ENCODE measurements at places on chromosomes 3 and 15. TPM values are rescaled to one million over a fixed set of nuclear protein-coding genes. Genes with fewer than 3 reads are reported as not detected.

Gene GATM
- total RNA-seq: 0.17 TPM

DNA sequence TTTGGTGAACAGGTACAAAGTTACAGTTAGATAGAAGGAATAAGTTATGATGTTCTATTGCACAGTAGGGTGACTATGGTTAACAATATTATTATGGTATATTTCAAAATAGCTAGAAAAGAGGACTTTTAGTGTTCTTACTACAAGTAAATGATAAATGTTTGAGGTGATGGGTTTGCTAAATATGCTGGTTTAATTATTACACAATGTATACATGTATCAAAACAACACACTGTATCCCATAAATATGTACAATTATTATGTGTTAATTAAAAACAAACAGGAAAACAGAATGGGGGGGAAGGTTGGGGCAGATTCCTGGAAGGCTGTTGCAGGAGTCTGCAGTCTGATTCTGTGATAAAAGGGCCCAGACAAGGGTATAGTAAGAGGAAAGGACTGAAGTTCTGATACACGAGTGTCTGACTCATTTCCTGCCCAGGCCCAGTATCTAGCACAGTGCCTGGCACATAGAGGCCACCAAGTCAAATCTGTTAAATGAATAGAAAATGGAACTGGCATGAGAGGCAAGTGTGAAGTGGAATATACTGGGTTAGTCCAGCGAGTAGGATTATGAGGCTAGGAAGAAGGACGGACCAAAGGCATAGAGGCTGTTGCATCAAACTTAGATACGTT is 7.2 kb upstream of the ENTPD3 start:
- DNase-seq: no peak

DNA sequence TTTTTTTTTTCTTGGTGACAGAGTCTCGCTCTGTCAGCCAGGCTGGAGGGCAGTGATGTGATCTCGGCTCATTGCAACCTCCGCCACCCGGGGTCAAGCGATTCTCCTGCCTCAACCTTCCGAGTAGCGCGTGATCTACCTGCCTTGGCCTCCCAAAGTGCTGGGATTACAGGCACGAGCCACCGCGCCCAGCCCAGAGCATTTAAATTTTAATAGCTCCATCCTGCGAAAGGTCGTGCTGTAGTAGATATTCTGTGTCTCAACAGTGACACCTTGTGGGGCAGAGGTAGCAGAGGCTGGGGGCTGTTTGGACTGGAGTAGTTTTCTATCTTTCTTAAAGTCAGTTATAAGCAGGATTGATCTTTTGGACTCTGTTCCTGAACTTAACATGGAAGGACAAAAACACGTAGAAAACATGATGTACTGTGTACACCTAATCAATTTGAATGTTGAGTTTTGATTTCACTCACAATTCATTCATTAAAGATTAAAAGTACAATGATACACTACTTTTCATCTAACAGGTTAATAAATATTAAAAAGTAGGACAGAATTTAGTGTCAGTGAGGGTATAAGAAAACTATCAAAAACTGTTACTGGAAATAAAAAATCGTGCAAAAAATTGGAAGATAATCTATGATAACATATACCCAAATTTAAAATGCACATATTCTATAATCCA is 11.0 kb upstream of the PDCD6IP start:
- peak; percentile 62 for DNase-seq

DNA sequence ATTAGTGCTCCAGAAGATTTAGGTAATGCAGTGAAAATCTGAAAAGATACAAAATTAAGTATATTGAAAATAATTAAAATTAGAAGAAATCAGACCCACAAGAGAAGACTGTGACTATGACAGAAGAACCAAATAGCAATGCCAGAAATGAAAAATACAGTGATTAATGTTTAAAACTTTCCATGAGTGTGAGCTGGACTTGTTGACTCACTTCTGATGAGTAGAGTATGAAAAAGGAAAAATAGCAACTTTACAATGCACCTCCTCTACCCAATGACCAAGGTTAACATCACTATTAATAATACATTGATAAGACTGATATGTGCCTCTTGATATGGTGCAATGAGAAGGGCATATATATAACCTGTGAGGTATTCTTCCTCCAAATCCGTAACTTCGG is 39.3 kb upstream of the SLC22A13 start:
- peak; percentile 53 for DNase-seq

Gene SORD
- total RNA-seq: 8.9 TPM

GRCh38 chr15:40092256-40092978 is 16.3 kb downstream of the BMF start:
- peak; percentile 81 for DNase-seq

Gene GABRB3
- 1.5 TPM for total RNA-seq

Measured in fibroblast of lung (primary cell).